ENCODE measurements at places on chromosomes 1 and 21.
A peak's percentile ranks its signal among the peaks of the same experiment; 100 is the strongest.

DNA sequence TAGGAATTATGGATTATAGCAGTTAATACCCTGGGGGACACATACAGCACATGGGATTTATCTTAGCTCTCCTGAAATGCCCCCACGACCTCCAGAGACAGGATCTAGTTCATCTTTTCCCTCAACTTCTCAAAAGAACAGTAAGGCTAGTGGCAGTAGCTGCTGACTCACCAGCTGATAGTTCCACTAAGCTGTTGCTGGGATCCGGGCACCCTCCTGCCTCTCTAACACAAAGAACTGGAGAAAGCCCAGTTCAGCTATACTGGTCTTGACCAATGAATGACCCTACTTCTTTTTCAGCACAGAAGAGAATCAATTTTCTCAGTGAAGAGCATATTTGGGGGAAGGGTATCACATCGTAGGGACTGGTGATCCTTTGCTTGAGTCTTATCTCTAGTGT is 84.1 kb downstream of the PGBD5 start:
- DNase-seq, result no peak

- DNase-seq, result no peak
Observed at GRCh38 chr1:99122039-99122438, 117.4 kb upstream of the PLPPR5 start.

DNA sequence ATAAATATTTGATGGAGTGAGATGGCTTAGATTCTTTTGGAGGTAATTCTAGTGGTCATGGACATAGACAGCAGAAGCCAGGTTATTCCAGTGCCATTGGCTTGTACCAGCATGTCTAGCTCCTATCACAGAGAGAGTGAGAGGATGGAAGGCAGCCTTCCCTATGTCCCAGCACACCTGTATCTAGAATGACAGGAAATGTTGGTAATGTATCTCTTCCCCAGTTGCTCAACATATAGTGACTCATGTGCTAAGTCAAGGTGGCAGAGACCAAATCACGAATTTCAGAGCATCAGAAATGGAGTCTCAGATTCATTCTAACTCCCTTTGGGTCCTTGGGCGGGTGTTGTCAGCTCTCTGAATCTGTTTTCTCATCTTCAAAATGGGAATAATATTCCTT is 28.4 kb downstream of the METTL13 start:
- DNase-seq, result no peak

DNA sequence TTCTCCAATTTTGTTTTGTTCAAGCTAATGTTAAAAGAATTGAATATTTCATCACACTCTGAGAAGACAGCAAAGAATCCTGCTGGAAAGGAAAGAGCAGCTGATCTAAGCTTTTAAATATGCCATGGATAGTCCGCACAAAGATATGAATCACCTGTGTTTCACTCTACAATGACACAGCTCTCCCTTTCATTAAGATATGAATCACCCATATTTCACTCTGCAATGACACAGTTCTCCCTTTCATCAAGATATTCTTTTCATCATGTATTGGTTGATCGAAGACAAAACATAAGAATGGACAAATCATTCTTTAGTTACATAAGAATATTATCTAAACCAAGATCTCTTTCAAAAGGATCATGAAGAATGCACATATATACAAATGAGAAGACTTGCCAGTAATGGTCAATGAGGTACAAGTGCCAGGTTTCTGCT is 367.3 kb downstream of the SMYD3 start:
- no peak for DNase-seq

DNA sequence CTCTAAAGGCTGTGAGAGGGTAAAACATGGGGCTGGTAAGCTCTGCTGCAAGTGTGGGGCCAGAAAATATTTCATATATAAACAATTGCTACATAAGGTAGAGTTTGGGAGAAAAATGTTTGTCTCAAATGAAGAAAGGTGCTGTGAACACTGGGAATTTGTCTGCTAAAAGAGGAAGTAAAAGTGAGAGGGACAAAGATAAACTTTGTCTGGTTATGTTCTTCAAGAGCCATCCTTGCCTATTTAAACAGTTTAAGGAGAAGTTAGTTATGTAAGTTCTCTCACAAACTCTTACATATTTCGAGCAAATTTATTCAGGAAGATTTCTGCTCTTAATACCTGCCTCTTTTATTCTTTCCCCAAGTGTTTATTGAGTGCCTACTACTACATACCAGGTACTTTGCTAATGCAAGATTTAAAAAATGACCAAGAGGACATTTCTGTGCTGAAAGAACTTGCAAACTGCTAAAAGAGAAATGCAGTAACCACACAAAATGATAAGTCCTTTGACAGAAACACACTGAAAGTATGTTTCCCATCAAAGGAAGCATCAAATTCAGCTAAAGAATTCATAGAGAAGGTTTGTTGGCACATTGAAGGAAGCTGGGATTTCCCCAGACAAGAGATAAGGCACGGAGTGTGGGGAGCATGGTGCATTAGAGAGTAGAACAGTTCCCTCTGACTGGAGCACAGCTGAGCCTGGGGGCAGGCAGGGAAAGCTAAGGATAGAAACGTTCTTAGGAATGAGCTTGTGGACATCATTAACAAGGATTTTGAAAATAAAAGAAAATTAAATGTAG is 549.1 kb downstream of the PTBP2 start:
- DNase-seq, result no peak

DNA sequence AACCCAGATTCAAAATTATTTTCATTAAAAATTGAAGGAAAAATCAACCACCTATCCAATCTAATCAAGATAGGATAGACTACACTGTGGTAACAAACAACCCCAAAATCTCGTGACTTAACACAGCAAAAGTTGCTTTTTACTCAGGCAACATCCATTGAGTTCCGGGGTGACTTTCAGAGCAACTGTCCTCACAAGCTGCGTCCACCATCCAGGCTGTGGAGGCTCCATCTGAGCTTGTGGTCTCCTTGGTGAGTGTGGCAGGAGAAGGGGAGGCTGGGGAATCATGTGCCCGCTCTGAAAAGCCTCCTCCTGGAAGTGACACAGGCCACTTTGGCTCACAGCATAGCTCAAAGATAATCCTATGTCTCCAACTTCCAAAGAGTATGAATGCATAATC is 52.4 kb downstream of the CD2 start:
- DNase-seq, result no peak

- DNase-seq, result no peak
Observed at GRCh38 chr1:18284805-18285537, 177.4 kb downstream of the IGSF21 start.

DNA sequence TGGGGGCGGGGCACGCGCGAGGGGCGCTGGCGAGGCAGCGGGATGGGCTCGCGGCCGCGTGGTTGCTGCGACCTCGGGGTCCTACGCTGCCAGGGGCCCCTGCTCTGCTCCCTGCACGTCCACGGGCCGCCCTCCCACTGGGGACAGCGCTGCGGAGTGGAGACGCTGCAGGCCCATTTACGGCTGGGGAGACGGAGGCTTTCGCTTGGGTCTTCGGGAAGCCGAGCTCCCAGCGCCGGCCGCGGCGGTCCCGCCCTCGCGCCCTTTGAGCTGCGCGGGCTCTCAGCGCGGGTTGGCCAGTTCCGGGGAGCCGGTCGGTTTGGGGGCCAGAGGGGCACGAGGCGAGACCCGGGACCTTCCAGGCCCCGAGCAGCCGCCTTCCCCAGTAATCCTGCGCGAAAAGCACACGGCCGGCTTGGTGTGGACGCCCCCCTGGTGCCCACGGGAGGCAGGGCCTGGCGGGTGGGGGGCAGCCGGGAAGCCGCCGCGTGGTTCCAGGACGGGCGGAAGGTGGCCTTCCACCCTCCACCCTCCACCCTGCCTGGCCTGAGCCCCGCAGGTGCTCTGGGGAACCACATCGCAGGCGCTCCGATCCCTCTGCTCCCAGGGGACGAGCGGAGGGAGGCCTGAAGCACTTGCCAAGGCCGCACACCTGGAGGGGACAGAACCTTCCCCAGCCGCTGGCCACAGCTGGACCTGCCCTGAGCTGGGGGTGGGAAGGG is 570 bp upstream of the PEX10 start:
- DNase-seq, result no peak

DNA sequence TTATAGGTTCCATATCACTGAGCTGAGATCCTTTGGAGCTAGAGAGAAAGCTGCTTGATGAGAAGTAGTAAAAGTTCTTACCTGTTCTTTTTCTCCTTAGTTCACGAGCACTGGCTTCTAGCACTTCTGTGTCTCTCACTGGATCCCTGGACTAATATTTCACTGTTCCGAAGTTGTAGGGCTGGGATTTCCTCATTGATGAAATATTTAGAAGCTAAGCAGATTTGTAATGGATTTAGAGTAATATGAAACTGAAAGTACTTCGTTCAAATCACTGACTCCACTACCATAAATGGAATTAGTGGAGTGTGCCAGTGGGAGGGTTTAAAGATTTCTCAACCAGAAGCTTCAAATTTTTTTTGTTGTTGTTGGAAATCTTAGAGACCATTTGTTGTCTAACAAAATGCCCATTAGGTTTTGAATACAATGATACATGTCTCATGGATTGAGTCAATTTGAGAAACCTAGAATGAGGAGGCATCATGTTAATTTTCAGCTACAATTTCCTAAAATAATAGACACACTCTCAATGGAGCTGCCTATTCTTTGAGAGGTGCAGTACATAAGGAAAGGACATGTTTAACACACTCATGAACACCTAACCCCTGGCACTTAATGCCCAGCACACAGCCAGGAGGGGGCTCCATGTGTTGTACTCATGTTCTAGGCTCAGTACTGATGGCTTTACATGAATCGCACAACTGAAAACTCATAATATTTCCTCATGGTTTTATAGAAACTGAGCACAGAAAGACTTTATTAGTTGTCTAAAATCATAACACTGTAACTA is at the start of gene GBP1:
Gene GBP1, minus strand, starts transcription at position 130 of the 790 bp plus-strand sequence. CDS start 1,974 bp downstream, outside the sequence.
- DNase-seq, result peak; percentile 71

GRCh38 chr1:228364068-228364705 is 42.4 kb downstream of the TRIM11 start:
- DNase-seq, result no peak

- DNase-seq, result no peak
Observed at GRCh38 chr21:34526241-34526617, 14.2 kb upstream of the KCNE1 start.

GRCh38 chr1:212686069-212686468 is 13.6 kb downstream of the BATF3 start:
- no peak for DNase-seq

DNA sequence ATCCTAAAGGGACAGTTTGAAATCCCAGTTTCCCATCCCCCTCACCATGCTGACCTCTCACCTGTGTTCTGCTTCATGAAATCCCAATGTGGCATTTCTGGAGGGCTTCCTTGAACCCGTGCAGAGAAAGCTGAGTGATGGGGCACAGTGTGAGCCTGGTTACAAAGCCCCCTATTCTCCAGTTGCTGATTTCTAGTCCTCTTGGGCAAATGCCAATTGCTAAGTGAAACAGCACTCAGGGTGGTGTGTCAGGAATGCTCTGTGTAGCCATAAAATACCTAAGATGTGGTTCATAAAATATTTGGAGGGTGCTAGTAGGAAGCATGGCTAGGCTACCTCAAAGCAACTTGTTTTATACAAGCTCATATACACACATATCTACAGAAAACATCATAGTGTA is 32.0 kb downstream of the SUSD4 start:
- no peak for DNase-seq

- no peak for DNase-seq
Observed at GRCh38 chr21:14487490-14488432, 58.4 kb downstream of the SAMSN1 start.

DNA sequence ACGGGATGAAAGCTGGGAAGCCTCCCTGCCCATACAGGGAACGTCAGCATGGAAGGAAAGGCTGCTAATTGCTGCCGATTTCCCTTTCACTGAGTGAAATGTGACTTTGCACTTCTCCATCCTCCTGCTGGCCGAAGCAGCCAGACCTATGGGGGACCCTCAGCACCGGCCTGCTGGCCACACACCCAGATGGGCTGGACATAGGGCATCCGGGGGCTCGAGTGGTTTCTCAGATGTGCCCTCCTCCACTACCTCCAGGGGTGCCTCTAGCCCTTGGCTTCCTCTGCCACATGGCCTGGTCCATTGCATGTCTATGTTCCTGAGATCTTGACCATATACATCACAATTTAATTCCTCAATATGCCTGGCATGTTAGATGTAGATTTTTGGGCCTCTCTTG is 79.7 kb downstream of the LRRN2 start:
- DNase-seq, result no peak

GRCh38 chr1:42957229-42957879 is 1.3 kb downstream of the SLC2A1 start:
- DNase-seq, result no peak

Data from CD4-positive, alpha-beta T cell treated with Interleukin-10 for 1 hour (primary cell).